Activated naive CD8-positive, alpha-beta T cell treated with anti-CD3 and anti-CD28 coated beads for 36 hours (primary cell): ENCODE measurements at places on chromosomes 16 and 17. TPM values are rescaled to one million over a fixed set of nuclear protein-coding genes. Genes with fewer than 3 reads are reported as not detected.

DNA sequence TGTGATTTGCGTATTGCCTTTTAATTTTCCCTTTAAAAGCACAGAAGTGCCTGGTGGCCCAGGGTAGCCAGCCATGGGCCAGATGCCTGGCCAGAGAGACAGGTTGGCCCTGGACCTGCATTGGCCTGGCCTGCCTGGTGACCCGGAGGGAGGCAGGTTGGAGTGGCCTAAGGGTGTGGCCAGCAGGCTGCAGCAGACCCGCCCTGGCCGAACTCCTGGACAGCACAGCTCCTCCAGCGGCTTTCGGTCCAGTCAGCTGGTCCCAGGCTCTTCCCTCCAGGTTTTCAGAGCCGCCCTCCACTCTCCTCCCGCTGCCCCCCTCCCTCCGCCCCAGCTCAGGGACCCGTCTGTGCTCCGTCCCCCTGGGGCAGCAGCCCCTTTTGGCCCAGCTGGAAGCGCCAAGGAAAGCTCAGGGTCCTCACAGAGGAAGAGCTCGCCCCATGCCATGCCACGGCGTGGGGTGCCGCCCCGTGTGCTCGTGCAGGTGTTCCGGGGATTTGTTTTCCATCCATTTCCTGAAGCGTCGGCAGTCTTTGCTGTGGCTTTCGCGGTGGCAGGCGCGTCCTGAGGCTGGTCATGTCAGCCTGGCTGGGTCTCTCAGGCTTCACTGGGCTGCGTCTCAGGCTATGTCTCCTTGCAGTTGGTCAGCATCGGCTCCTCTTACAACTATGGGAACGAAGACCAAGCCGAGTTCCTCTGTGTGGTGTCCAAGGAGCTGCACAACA, 18.1 kb downstream of the PRSS27 start:
- DNase-seq: no peak

- peak; percentile 61 for DNase-seq
Observed at GRCh38 chr17:21283482-21284318, 811 bp upstream of the MAP2K3 start.

DNA sequence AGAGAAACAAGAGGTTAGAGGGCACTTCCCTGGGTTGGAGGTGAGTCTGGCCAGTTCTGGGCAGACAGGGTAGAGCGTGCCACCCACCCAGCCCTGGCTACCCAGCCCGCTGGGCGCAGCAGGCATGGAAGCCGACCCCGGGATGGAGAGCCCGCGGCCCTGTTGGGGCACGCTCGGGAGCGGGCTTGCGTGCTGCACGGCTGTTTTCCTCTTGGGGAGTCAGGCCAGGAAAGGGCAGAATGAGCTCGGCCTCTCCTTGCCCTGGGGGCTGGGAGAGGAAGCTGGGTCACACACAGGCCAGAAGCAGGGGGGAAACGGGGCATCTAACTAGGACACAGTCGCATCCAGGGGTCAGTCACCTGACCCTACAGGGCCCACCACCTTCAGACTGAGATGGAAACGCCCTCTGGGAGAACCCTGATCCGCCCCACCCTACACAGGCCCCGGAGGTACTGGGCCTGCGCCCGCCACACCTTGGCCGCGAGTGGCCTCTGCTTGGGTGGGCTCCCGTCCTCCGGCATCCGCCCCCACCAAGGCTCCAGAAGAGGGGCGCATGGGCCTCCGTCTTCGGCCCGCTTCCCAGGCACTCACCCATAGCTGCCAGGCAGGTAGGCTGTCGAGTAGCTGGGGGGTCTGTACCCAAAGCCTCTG, 1.2 kb downstream of the SOX15 start:
- DNase-seq: no peak

GRCh38 chr16:90018652-90019542, at the start of gene DBNDD1:
Gene DBNDD1 (minus strand): TSS chr16:90019456. CDS start chr16:90019341, 115 bp downstream.
- DNase-seq: no peak

GRCh38 chr17:16298140-16298662, 55.1 kb downstream of the CENPV start:
- DNase-seq: no peak

- no peak for DNase-seq
Observed at GRCh38 chr17:3556916-3557767, 470 bp downstream of the TRPV3 start.

DNA sequence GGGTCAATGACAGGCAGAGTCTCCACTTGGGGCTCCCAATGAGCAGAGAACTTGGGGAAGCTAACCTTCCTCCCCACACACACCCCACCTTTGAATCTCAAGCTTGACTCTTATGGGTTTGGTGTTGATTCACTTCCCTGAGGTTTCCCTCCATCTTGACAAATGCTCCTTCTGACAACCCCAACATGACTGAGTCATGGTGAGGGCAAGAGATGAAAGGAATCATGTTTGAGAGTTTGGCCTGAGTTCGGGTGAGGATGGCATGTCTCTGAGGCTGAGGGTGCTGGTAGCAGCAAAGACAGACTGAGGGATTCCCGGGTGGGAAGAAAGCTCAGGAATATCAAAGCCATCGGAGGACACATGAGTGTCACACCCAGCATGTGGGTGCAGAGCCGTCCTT, 18.7 kb downstream of the KRT9 start:
- DNase-seq: no peak

- DNase-seq: no peak
Observed at GRCh38 chr16:24075931-24076716, 180.0 kb upstream of the CACNG3 start.

- DNase-seq: no peak
Observed at GRCh38 chr16:54116124-54116655, 170.4 kb downstream of the IRX3 start.

DNA sequence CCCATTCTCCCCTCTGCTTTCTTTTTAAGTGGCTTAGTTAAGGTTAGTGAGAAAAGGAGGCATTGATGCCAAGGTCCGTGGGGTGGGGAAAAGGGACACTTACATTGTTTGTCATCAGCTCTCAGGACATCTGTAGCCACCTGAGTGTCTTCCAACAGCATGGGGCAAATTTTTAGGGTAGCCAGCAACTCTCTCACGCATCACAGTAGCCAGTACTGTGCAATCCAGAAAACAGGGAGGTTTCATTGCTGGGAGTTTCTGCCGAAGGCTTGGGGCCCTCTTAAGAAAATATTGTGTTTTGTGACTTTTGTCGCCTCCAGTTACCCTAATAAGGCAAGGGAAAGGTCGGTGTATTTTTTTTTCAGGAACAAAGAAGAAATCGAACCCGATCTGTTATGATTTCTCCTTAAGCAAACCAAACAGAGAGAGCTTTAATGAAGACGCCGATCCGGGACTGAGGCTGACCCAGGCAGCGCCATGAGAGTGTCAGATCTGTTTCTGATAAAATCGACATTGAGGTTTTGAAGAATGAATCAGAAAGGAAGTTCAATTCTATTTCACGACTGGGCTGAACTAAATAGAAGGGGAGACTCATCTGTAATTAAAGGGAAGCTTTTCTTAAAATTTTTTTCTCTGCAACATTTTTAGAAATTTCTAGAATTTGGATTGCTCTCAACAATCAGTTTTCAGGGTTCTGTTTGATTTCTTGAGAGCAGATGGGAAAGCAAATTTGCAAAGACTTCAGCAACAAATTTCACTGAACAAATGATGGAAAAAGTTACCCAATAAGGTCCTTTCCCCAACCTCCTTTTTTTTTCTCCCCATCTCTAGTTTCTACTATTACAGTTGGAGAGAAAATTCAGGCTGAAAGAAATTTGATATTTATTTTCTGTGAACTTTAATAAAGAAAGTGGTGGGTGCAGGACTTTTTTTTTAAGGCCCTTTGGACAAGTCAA, 144.7 kb upstream of the IRX3 start:
- DNase-seq: no peak

DNA sequence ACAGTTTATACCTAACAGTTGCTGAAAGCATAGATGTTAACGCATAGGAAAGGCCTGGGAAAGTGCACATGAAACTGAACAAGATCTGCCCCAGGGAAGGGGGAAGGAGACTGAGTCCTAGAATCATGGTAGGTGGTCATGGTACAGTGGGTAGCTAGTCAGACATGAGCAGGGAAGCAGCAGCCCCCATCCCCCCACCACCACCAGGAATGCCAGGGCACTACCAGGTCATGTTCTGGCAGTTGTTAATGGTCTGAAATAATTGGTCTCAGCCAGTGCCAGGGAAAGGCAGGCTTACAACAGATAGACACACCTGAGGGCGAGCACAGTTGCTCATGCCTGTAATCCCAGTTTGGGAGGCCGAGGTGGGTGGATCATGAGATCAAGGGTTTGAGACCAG, 185.2 kb downstream of the CPPED1 start:
- no peak for DNase-seq

DNA sequence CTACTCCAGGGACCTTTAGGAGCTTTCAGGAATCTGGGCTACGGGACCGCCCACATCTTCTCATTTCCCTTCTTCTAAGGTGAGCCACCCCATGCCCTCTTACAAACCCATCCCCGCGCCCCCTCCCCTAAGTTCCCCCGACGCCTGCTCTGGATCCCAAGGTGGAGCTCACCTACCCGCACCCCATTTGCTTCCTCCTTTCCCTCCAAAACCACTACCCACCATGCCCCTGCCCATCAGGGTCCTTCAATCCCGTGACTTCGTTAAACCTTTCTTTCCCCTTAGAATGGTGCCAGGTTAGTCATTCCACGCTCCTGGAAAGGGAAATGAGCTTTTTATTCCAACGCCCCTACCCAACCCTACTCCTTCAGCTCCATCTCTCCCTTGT, 326 bp upstream of the MTMR4 start:
- no peak for DNase-seq

- DNase-seq: no peak
Observed at GRCh38 chr17:48532261-48532660, 1.4 kb upstream of the HOXB1 start.

DNA sequence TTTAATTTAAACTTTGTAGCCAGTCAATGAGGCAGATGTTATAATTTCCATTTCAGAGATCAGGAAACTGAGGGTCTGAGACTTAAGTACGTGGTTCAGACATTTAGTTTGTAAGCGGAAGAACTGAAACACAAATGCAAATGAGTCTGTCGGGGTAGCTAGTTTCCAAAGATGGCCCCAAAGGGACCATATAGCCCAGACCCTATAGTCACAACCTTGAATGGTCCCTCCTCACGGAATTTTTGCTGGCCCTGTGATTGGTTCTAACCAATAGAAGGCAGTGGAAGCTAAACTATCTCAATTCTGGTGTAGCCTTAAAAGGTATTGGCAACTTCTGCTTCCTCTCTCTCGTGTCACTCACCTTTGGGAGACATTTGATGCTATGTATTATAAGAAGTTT, 7.5 kb upstream of the BCO1 start:
- DNase-seq: no peak

GRCh38 chr17:13067629-13068303, 49.9 kb upstream of the ELAC2 start:
- DNase-seq: no peak

DNA sequence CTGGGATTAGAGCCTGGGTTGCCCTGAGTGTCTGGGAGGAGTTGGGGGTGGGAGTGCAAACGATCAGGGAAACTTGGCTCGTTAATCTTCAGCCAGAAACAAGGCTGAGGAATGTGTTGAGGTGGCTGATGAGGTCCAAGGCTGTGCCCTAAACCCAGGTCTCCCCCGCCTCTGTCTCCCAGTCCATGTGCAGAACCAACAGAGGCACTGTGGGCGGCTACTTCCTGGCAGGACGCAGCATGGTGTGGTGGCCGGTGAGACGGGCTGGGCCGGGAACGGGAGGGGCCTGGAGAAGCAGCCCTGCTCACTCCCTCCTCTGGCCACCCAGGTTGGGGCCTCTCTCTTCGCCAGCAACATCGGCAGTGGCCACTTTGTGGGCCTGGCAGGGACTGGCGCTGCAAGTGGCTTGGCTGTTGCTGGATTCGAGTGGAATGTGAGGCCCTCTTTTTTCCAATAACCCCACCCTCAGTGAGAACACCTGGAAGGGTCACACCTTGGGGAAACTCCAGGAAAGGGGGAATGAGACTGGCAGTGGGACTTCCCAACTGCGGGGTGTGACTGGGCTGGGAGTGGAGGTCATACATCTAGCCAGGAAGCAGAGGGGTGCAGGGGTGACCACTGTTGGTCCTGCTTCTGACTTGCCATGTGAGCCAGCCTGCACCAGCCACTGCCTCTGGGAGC, 1.7 kb downstream of the SLC5A2 start:
- DNase-seq: no peak

DNA sequence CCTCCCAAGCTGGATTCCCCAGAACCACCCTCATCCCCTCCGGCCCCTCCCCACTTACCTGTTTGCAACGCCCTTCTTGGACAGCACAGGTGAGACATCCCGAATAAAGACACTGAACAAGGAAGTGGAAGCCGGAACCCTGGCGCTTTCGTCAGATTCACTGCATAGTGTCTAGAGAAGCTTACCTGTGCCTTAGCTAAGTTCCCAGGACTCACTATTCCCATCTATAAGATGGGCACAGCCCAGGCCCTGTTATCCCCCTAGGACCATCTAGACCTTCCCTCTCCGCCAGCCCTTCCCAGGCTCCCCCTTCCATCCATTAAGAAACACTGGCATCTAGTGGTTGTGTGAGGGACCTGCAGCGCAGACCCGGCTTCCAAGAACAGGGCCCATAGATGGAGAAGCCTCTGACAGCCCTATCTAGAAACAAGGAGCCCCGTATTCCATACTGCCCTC, 26.9 kb upstream of the RPL38 start:
- peak; percentile 37 for DNase-seq

DNA sequence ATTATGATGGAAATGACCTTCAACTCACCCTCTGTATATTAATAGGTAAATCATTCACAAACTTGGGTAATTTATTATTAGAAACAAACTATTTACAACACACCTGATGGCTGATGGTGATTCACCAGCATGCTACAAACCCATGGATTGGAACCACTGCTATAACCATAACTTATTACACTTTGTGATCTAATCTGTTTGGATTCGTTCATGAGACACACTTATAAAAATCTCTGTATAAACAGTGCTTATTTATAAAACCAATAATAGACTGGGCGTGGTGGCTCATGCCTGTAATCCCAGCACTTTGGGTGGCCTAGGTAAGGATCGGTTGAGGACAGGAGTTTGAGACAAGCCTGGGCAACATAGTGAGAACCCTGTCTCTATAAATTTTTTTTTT, 16.0 kb downstream of the SMIM36 start:
- DNase-seq: no peak

- DNase-seq: no peak
Observed at GRCh38 chr17:78163881-78164747, 4.3 kb upstream of the SYNGR2 start.

DNA sequence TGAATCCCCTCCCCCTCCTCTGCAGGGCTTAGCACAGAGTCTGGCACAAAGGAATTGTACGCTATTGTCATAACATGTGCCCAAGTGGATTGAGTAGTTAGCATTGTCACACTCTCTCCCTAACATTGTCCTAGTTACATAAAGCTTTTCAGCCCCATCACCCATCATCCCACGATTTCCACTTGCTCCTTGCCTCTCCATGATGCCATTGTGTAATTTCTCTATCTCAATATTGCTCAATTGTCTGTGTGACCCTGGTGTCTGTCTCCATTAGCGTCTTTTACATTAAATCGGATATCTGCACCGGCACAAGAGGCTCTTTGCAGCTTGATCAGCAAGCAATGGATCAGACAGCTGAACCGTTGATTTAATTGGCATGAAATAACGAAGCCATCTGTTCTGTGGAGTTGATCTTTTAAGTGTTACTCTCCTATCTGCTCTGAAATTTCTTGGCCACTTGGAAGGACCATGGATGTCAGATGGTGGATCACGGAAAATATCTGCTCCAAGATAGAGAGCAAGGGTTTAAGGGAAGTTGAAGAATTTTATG, 77.0 kb upstream of the HS3ST4 start:
- DNase-seq: no peak

GRCh38 chr16:3637371-3637923, 17.0 kb upstream of the DNASE1 start:
- DNase-seq: no peak

Gene LDAF1
- 7.3 TPM for total RNA-seq

Gene SEPTIN1
- total RNA-seq: 162 TPM

Gene DPEP3
- 0.29 TPM for total RNA-seq

Gene KRTAP17-1
- total RNA-seq: not detected

Gene CCL3
- 51.5 TPM for total RNA-seq

Gene KRTAP4-3
- total RNA-seq: not detected

Gene NOS2
- total RNA-seq: 0.10 TPM

Gene KRTAP4-5
- total RNA-seq: not detected
